NCI-H1105 treated with DMSO at 0.1 percent for 48 hours (cell line): ENCODE measurements at places on chromosomes 7 and 10.
A peak's percentile ranks its signal among the peaks of the same experiment; 100 is the strongest.

GRCh38 chr7:17411922-17412321 is 113.5 kb downstream of the AHR start:
- DNase-seq: no peak

- DNase-seq: no peak
Measured at GRCh38 chr7:157726764-157727163, 390.0 kb downstream of the DNAJB6 start.

- peak; percentile 92 for DNase-seq
Measured at GRCh38 chr7:94452239-94452638, 57.4 kb upstream of the CASD1 start.

GRCh38 chr7:70741666-70742065 is 390.3 kb upstream of the GALNT17 start:
- no peak for DNase-seq

GRCh38 chr10:132019366-132019765 is 37.6 kb upstream of the BNIP3 start:
- no peak for DNase-seq

DNA sequence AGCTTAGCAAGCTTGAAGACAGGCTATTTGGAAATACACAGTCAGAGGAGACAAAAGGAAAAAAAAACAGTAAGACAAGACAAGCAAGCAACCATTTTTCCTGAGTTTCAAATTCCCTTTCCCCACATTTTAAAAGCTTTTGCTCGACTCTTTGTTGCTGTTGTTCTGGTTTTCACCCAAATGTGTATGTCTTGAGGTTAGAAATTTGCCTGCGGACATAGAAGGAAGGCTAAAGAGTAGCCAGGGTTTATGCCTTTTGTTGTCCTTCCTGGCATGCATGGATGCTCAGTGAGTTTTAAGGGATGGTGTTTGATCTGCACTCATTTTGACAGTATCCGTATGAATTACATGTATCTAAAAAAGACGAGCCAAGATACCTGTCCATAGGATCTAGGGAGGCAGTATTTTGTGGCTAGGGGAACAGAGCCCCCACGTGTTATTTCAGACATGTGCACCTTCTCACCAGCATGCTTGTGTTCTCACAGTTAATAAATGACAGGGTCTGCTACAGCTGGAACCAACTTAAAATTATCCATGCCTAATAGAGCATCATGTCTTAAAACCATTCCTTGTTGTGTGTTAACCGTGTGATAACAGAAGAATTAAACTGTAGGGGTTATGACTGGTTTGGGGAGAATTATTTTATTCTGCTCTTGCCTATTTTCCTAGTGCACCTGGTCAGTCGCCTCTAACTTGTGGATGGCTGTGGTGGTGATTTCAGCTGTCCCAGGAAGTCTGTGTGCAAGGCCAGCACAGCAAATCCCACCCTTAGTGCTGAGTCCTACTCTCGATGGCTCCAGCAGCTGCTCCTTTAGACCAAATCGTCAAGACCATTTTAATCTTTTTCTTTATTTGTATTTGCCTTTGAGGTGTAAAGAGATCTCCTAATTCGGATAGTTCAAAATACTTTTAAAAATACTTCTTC is 9.1 kb downstream of the WIPF3 start:
- DNase-seq: no peak

- peak; percentile 50 for DNase-seq
Measured at GRCh38 chr10:61760943-61761824, 98.5 kb downstream of the CABCOCO1 start.

- DNase-seq: no peak
Measured at GRCh38 chr10:3811291-3811870, 26.4 kb upstream of the KLF6 start.

GRCh38 chr10:12702215-12702770 is 299.2 kb downstream of the CCDC3 start:
- no peak for DNase-seq

DNA sequence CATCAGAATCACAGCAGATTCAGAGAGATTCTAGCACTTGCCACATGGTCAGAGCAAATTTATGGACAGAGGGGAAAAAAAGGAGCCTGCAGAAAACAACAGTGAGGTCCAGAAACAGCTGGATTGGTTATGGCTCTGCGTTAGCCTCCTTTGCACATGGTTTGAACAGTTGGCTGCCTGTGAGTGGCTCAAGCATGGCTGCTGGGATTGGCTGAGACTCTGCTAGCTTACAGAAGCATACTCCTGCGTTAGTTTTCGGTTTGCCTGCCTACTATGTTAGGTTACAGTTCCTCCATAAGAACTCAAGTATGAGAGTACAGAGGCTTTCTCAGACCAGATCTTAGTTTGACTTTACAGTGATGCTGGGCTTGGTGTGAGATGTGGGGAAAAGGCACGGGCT is 80.7 kb upstream of the WDR11 start:
- no peak for DNase-seq

GRCh38 chr10:22609251-22609650 is 105.1 kb downstream of the PIP4K2A start:
- no peak for DNase-seq

DNA sequence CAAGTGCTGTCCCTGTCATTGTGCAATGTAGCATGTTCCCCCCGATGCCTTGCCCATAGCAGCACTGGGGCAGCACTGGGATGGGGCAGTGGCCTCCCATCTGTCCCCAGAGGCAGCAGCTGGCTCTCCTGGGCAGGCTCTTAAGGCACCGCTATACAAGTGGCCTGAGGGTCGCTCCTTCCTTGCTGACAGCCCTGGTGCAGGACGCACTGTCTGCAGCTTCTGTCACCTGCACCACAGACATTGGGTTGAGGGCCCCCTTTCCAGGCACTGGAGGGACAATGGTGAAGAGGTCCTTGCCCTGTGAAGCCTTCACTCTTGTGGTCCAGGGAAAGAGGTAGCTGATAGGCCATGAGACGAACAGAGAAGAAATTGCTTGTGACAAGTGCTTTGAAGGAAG is 10.6 kb downstream of the CPSF4 start:
- DNase-seq: no peak

GRCh38 chr10:86261941-86262687 is 104.5 kb downstream of the GRID1 start:
- DNase-seq: no peak

GRCh38 chr7:19772841-19773760 is at the start of gene TMEM196:
Gene TMEM196, minus strand, starts transcription at chr7:19773617. Its CDS starts 921 bp downstream, at chr7:19772696.
- DNase-seq: peak; percentile 46

DNA sequence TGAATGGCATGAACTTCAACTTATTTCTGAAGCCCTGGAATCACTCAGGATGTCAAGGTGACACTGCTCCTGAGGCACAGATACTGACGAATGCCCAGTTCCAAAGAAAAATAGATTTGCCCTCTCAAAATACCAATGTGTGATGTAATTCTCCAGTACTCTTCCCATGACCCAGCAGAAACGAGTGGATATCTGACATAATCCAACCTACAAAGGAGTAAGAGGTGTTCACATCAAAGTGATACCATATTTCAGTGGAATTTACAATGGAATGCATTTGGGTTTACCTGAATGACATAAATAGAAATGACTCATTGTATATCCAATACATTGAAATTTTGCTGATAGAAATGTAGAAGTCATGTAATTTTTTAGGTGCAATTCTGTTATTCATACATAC is 120.9 kb upstream of the ADAM12 start:
- no peak for DNase-seq

DNA sequence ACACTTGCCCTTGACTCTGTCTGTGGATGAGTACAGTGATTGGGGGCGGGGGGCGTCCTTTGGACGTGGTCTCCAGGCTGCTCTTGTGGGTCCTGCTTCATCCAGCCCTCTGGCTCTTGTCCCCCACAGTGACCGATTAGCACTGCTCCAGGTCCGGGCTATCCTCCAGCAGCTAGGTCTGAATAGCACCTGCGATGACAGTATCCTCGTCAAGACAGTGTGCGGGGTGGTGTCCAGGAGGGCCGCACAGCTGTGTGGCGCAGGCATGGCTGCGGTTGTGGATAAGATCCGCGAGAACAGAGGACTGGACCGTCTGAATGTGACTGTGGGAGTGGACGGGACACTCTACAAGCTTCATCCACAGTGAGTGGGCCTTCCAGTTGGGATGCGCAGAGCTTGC is 18.3 kb downstream of the TACR2 start:
- DNase-seq: no peak

GRCh38 chr10:124344266-124344590 is 74.5 kb downstream of the OAT start:
- DNase-seq: no peak

DNA sequence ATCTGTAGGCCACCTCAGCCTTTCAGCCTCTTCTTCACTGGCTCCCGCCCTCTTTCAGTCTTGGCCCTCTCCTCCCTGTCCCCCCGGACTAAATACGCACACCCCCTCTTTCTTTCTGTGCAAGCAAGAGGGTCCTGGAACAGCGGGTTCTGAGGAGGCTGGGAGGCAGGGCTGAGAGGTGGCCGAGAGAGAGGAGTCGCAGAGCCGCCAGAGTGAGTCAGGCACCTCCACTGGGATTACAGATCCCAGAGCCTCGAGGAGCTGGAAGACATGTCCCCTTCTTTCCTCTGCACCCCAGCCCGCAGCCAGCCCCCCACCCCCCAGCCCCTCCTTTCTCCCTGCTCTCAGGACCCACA is 182 bp downstream of the CCDC136 start:
- no peak for DNase-seq

- no peak for DNase-seq
Measured at GRCh38 chr7:134966691-134967090, 19.6 kb upstream of the AGBL3 start.

- no peak for DNase-seq
Measured at GRCh38 chr10:30437031-30437841, 3.3 kb downstream of the MAP3K8 start.

- DNase-seq: no peak
Measured at GRCh38 chr10:126124668-126125349, 228.4 kb downstream of the FANK1 start.

GRCh38 chr7:3710531-3710930 is 409.5 kb downstream of the SDK1 start:
- DNase-seq: no peak

DNA sequence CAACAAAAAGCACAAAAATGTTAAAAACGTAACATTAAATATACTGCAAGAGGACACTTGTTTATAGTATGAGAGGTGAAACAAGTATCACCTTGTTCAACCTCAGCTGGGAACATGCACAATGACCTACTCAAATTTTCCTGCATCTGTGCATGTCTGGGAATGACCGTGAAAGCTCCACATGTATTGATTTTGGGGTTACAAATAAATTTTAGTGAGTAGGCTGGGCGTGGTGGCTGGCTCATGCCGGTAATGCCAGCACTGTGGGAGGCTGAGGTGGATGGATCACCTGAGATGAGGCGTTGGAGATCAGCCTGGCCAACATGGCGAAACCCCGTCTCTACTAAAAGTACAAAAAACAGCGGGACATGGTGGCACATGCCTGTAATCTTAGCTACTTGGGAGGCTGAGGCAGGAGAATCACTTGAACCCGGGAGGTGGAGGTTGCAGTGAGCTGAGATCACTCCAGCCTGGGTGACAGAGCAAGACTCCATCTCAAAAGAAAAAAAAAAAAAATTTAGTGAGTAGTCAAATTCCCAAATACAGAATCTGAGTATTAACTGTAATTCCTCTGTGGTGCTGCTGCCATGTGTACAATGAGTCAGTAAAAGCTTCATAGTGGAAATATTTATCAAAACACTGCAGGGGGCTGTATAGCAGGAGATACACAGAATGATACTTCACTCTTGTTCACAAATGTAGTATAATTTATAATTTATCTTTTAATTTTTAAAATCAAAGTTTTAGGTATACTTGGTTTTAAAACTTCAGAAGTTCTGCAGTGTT is 41.1 kb downstream of the SUGCT start:
- DNase-seq: no peak

DNA sequence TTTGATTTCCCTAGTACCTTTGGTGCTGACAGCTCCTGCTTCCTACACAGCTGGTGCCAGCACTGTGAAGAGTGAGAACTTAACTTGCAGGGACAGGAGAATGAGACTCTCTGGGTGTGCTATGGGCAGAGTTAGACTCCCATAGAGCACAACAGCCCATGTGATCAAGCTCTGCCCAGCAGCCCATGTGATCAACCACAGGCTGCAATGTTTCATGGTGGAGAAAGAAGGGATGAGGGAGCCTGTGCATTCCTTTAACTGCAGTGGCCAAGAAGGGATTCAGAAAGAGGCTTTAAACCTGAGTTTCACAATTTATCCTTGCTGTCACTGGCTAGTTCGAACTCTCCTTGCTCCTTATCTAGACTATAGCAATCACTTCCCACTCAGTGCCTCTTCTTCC is 10.0 kb upstream of the MEST start:
- DNase-seq: no peak

- no peak for DNase-seq
Measured at GRCh38 chr7:113810080-113810744, 108.6 kb downstream of the PPP1R3A start.

- no peak for DNase-seq
Measured at GRCh38 chr7:143171697-143172096, 11.5 kb upstream of the TAS2R39 start.

- no peak for DNase-seq
Measured at GRCh38 chr10:75347186-75347585, 54.4 kb downstream of the ZNF503 start.

DNA sequence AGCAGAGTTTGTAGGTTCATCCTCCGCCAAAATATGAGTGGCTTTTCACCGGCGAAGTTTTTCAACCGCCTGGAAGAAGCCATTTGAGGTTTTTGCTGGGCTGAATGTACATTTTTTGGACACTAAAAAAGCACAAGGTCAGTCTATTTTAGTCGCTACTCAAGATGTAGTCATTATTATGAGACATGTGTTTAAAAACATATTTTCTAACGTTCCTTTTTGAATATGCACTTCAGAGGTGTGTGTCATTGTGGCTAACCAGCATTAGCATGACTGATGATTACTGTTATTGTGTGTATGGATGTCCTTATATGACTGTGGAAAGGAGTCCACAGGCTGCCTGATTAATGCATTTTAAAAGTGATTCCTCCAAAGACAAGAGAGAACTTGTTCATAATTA is 605.4 kb downstream of the INHBA start:
- no peak for DNase-seq

GRCh38 chr7:125663961-125664360 is 734.3 kb upstream of the POT1 start:
- DNase-seq: no peak

DNA sequence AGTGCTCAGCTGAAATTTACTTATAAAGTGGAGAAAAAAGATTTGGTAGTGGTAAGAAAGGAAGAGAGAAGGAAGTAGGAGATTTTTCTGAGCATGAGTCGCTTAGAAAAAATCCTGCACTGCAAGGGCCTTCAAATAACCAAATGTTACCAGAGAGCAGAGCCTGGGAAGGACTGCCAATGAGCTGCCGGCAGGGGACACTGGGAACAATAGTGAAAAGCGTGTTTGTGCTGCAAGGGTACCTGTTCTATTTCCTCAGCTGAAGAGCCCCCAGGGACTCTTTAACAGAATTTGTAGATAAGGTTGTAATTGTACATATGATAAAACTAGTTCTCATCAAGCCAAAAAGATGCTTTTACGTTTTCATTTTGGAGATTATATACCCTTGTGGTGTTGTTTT is 696.3 kb upstream of the C7orf33 start:
- no peak for DNase-seq

DNA sequence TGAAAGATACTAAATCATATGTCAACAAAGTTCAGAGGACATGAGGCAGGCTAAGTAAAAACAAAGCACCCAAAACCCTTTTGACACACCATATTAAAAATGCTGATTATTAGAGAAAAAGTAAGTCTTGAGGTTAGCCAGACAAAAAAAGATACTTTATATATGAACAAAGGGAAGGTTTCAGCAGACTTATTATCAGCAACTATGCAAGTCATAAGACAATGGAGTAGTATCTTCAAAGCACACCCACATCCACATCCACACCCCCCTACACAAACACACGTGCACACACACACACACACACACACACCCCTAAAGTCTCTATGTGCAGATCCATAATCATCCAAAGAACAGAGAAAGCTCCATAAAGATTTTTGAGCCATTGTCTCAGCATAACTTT is 1373.9 kb upstream of the CELF2 start:
- DNase-seq: no peak
